ENCODE measurements at places on chromosomes 16 and 17.
A peak's percentile ranks its signal among the peaks of the same experiment; 100 is the strongest.

GRCh38 chr17:14200354-14200753 lies 36.3 kb downstream of the CDRT15 start:
- DNase-seq: no peak

- no peak for DNase-seq
Measured at GRCh38 chr16:7336742-7337141, 4.1 kb downstream of the RBFOX1 start.

DNA sequence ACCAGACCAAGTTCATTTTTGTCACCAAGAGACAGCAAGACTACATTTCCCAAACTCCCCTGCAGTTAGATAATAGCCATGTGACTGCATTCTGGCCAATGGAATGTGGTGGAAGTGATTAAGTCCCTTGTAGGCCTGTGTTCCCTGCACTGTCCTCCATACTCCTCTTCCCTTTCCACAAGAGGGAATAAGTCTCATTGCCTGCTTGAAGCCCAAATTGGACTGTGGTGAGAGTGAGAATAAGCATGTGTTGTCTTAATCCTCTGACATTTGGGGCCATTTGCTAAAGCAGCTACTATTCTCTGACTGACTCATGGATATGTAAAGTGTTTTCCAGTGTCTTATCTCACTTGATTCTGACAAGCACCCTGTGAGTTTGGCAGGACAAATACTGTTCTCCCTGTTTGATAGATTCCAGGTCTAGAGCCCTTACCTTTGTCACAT lies 20.7 kb downstream of the PIK3R6 start:
- DNase-seq: no peak

DNA sequence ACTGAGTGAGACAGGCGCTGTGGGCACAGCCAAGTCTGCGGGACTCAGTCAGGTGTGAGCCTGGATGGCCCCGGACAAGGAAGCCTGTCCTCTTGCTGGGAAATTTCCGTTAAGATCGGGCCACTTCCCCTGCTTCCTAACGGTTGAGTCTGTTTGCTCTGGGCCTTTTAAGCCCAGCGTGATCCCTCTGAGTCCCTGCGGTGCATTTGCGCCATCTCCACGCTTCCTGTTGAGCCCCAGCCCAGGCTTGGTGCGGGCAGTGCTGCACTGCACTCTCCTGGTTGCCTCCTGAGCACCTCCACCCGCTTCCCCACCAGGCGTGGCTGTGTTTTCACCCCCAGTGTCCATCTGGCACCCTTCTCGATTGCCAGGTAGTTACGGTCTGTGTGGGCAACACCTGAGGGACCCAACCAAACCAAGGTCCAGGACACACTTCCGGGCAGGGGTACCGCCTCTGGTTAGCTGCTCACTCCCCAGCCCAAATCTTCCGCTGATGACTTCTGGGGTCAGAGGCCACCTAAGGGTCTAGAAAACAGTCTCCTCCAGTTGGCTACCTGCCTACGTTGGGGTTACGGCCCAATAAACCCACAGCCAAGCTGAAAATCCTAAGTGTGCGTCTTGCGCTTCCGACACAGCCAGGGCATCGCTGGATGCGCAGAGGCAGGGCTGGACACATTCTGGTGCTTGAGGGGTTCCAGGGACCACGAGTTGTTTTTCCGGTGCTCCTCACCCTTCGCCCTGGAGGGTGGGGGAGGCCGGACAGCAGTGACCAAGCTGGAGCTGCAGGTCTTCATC lies 1.4 kb upstream of the SLC25A10 start:
- DNase-seq: no peak

GRCh38 chr17:45906927-45907622 lies 12.7 kb downstream of the MAPT start:
- no peak for DNase-seq

DNA sequence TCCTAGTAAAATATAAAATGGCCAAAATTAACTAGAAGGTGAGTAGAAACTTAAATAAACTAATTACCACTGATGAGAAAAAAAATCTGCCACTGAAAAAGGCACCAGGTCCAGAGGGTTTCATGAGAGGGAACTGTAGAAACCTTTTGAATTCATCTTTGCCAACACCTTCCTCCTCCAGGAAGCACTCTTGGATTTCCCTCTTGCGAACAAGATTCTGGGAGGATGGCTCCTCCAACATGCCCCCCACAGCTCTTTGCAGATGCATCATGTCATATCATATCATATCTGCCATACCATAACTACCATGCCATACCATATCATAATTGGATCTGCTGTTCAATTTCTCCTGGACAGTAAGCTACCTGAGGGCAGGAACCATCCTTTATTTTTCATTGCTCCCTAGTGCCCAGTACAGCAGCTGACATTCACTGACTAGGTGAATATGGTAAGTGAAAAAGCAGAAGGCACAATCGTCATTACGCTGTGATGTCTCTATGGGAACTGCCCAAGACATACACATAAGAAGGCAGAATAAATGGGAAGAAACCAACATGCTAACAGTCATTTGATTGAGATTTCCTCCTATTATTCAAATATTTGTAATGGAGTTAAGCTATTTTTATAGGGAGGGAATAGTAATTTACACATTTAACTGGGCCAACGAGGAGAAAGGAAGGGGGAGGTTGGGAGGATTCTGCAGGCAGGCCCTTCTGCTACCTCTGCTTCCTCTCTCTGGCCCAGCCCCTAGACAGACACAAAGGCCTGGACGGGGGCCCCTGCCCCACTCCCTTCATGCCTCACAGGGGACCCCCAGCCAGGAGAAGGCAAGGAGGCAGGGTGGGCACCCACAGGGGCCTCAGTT lies 110.1 kb upstream of the SMURF2 start:
- DNase-seq: no peak

GRCh38 chr17:55577687-55578086 lies 66.4 kb upstream of the SMIM36 start:
- DNase-seq: peak; percentile 5

DNA sequence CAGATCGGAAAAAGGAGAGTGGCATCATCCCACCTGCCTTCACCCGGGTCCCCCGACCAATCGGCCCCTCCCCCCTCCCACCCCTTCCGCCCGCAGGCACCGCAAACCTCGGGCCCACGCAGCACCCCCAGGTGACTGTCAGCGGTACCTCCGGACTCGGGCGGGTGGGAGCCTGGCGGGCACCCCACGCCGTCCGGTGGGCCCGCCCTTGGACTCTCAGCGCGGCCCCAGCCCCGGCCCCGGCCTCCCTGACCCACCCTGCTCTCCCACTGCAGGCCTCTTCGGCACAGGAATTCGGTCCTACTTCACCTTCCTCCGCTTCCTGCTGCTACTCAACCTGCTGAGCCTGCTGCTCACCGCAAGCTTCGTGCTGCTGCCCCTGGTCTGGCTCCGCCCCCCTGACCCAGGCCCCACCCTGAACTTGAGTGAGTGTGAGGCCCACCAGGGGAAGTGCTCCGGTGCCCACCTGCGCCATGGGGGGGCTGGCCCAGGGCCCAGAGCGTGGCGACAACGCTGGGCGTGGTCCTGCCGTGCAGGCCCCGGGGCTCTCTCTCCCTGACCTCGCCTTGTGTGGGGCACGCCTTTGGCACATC lies 1.6 kb downstream of the TMC8 start:
- DNase-seq: peak; percentile 75

GRCh38 chr17:19414396-19415280 lies 3.6 kb downstream of the RNF112 start:
- no peak for DNase-seq

- no peak for DNase-seq
Measured at GRCh38 chr16:84530590-84530989, 26.1 kb upstream of the MEAK7 start.

- no peak for DNase-seq
Measured at GRCh38 chr17:76384987-76385891, 830 bp downstream of the SPHK1 start.

DNA sequence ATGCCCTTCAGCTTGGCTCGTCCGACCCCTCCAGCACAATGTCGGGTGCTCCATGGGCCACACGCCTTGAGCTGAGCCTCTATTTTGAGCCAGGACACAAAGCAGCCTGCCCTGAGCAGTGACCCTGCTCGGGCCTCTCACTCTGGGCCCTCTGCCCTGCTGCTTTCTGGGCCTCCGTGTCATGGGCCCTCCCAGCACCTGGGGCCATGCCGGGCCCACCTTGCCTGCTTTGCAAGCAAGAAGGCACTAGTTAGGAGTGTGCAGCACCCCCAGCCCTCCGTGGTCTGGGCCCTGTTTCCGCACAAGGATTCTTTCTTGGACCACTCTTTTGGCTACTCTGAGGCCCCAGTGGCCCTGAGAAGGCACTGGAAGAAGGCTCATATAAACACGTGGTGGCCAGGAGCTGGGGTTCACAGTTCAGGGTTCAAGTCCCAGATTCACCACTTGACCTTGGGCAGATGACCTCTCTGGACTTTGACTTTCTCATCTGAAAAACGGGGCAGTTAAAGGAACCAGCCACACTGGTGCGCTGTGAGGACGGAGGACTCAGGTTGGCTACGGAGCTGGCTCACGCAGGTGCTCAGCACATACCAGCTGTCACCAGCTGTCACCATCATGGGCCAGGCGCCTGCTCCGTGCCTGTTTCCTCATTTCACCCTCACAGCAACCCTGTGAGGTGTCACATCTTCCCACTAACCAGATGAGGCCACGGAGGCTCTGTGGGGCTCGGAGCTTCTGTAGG lies 166.0 kb upstream of the GSE1 start:
- DNase-seq: no peak

- DNase-seq: no peak
Measured at GRCh38 chr16:2481676-2482075, 6.7 kb downstream of the TBC1D24 start.

- no peak for DNase-seq
Measured at GRCh38 chr16:90050969-90051368, 26.2 kb downstream of the PRDM7 start.

DNA sequence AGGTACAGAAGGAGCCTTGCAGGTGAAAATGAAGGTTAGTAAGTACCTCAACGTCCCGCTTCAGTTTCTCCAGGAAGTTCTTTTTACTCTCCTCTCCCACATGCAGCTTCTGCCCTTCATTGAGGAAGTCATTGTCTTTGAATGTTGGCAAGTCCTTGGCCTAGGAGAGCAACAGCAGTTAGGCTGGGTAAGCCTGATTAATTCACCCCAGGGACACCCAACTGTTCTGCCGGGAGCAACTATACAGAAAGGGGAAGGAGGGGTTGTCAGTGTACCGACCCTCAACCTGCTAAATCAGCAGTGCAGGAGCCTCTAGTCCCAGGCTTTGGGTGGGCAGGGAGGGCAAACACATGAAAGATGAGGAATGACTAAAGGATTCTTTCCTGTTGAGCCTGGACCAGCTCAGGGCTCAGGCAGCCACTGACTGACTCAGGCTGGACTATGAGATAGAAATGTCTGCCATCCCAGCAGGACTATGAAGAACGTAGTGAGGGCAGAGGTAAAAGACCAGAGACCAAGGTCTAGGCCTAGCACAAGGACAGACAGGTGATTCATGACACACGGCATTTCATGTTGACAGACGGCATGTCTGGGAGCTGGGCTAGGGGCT lies 21.6 kb downstream of the PIP4K2B start:
- no peak for DNase-seq

GRCh38 chr17:6070913-6071511 lies 833 bp downstream of the WSCD1 start:
- DNase-seq: no peak

- DNase-seq: no peak
Measured at GRCh38 chr17:52147872-52148271, 10.6 kb downstream of the CA10 start.

DNA sequence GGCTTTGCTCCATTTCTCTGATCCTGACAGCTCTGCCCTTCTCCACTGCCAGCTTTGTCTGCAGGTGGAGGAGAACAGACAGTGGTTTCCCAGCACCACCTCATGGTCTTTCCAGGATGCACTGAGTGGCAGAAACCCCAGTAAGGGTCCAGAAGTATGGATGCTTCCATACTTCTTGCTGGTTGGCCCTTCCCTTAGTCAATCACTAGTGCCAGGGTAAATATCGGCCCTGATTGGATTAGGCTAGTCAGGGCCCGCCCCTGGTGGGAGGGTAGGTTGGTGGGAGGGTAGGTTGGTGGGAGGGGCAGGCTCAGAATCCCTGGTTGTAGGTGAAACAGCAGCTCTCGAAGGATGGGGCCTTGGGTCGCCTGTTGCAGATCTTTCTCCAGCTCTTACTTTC lies 10.2 kb downstream of the RNF213 start:
- DNase-seq: no peak

- no peak for DNase-seq
Measured at GRCh38 chr16:14181371-14182050, 110.4 kb downstream of the MRTFB start.

GRCh38 chr17:74080656-74081582 lies 122.6 kb upstream of the RPL38 start:
- no peak for DNase-seq

- DNase-seq: no peak
Measured at GRCh38 chr16:25827709-25828108, 135.9 kb downstream of the HS3ST4 start.

DNA sequence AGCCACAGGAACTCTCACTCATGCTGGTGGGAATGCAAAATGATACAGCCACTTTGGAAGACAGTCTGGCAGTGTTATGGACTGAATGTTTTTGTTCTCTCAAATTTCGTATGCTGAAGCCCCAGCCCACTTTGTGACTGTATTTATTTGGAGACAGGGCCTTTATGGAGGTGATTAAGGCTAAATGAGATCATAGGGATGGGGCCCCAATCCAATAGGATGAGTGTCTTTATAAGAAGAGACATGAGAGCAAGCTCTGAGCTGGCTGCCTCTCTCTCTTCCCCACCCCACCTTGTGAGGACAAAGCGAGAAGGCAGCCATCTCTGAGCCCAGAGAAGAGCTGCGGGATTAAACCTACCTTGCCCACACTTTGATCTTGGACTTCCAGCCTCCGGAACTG lies 21.9 kb upstream of the RAI1 start:
- DNase-seq: no peak

DNA sequence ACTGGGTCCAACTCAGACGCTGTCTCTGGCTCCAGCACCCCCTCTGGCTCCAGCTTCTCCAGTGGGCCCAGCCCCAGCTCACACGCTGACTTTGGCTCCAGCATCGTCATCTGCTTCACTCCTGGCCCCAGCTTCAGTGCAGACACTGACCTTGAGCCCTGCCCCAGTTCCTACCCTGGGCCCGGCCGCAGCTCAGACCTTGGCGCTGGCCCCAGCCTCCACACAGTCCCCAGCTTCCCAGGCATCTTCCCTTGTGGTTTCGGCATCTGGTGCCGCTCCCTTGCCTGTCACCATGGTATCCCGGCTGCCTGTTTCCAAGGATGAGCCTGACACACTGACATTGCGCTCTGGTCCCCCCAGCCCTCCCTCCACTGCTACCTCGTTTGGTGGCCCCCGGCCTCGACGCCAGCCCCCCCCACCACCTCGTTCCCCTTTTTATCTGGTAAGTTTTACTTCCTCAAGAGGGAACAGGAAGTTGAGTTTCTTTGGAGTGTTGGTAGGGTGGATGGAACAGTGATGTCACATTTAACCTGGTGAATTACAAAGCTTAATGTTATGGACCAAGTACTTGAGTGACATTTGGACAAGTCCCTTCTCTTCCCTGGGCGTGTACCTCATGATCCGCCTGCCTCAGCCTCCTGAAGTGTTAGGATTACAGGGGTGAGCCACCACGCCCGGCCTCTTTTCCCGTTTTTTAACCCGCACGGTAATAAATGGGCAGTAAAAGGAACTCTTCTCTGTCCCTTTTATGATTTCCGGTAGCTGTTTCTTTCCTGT lies 23.4 kb upstream of the PHKG2 start:
- DNase-seq: no peak

GRCh38 chr17:33596899-33597298 lies 303.8 kb upstream of the ASIC2 start:
- no peak for DNase-seq
